Fibroblast of skin of left biceps (primary cell): ENCODE measurements at places on chromosomes 3 and 15.

DNA sequence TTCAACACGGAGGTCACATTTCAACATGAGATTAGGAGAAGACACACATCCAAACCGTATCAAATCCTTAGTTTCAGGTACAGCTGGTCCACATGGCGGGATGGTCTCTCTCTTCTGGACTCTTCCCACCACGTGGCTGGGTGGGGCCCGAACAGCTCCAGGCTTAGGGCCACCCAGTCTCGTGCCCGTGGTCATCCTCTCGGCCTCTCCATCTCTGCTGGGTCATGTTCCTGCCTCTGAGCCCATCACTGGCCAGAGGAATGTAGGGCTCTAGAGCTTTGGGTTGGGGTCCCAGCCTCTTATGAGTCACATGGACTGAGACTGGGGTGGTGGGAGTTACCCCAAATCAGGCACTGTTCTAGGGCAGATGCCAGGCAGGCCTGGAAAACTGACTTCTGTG, 12.2 kb downstream of the SYNM start:
- DNase-seq: no peak

- no peak for DNase-seq
Measured at GRCh38 chr3:141402476-141403171, 34.3 kb downstream of the ZBTB38 start.

- no peak for DNase-seq
Measured at GRCh38 chr3:49198611-49199230, 27.3 kb downstream of the KLHDC8B start.

GRCh38 chr3:2765002-2765579, 345.1 kb downstream of the IL5RA start:
- DNase-seq: no peak

- DNase-seq: no peak
Measured at GRCh38 chr3:126541628-126542339, 16.9 kb downstream of the C3orf22 start.

GRCh38 chr3:132417695-132418411, 551 bp downstream of the DNAJC13 start:
- no peak for DNase-seq

- DNase-seq: peak; percentile 83
Measured at GRCh38 chr3:71504250-71505036, 79.1 kb downstream of the FOXP1 start.

DNA sequence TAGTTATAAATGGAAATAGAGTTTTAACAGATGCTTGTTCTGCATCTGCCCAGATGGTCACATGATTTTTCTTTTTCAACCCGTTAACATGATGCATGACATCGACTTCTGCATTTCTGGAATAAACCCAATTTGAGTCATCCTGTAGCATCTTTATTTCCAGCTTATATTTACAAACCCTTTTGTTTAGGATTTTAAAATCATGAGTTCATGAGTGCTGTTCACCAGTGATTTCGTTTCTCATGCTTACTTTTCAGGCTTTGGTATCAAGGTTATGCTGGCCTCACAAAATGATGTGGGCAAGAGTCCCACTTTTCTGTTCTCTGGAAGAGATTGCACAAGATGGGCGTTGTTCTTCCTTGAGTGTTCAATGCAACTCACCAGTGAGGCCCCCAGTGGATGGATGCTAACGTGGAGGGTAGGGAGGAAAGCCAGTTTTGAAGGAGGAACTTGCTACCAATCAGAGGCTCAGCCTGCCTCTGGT, 5.2 kb downstream of the HRH1 start:
- peak; percentile 80 for DNase-seq

DNA sequence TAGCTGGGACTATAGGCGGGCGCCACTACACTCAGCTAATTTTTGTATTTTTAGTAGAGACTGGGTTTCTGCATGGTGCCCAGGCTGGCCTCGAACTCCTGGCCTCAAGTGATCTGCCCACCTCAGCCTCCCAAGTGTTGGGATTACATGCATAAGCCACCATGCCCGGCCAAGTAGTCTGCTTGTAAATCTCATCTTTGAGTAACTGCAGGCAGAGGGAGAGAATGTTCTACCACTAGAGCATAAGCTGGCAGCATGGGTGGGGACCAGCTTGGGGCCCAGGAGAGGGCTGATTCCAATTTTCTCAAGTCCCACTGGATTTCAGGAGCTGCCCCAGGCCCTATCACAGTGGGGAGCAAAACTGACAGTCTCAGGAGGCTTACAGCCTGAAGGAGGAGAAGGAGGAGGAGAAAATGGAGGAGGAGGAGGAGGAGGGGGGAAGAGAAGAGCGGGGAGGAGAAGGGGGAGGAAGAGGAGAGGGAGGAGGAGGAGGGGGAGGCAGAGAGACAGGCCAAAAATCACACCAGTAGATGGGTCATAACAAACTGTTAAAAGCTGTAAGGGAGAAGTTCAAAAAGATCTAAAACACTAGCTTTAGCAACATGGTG, 229.1 kb upstream of the IGF1R start:
- no peak for DNase-seq

DNA sequence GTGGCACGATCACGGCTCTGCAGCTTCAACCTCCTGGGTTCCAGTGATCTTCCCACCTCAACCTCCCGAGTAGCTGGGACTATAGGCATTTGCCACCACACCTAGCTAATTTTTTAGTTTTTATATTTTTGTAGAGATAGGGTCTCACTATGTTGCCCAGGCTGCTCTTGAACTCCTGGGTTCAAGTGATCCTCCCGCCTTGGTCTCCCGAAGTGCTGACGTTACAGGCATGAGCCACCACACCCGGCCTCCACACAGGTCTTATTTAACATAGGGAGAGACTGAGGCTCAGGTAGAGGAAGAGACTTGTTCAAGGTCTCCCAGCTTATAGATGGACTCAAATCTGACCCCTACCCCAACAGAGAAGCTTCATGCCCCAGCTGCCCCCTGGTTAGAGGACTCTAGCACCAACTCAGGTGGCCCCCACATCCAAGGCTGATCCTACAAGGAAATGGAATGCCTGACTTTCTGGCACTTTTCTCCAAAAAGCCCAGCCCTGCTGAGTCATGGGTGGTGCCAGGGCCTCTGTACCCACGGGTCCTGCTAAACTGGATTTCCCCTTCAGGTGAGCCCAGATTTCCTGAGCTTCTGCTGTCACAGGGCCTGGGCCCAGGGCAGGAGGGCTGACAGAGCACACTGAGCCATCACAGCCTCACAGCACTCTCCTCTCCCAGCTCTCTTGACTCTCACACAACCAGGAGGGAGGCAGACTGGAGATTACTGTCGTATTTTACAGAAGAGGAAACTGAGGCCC, 5.6 kb downstream of the TMEM40 start:
- DNase-seq: no peak

DNA sequence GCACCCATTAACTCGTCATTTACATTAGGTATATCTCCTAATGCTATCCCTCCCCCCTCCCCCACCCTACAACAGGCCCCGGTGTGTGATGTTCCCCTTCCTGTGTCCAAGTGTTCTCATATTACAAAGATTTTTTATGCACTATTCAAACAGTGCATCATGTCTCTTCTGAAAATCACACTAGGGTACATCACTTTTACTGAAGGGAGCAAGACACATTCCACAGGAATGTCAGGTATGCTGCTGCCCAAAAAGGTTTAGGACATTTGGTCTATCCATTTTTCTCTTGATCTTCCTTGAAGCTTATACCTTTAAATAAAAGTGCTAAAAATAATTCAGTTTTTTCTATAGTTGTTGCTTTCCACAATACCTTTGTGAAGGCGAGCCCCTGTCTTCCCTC, 9.2 kb upstream of the EPHA3 start:
- DNase-seq: no peak

- no peak for DNase-seq
Measured at GRCh38 chr15:40454904-40455391, 14.2 kb downstream of the BAHD1 start.

DNA sequence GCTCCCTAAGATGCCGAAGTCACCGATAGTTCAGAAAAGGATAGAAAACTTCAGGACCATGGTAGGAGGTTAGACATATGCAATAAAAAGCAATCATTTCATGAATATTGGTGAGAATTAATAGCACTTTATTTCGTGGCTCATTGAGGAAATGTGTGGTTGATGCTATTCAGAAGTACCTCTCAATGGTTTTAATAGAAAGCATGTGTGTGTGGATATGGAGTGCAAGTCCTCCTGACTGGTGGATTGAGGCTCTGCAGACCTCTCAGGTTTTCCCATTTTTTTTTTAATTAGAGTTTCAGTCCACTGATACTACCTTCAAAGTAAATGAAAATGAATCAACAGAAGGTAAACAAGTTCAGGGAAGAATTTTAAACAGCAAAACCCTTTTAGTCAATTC, 384.3 kb upstream of the RARB start:
- no peak for DNase-seq

DNA sequence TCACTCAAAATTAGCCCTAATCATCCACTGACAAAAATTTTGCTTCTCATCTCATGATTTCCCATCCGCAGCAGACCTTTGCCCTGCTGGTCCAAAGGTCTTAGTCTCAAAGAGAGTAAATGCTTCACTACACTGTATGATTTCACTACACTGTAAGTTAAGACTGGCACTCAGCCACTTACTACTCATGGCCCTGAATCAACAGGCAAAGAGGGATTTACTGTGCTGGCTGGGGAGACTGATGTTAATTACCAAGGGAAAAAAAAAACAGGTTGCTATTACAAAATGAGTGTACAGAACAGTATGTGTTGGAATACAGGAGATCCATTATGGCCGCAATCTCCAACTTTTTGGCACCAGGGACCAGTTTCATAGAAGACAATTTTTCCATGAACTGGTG, 214.8 kb downstream of the ZMAT3 start:
- no peak for DNase-seq

- no peak for DNase-seq
Measured at GRCh38 chr3:46865546-46865945, 2.3 kb upstream of the MYL3 start.

- DNase-seq: no peak
Measured at GRCh38 chr3:32662647-32663046, 22.3 kb upstream of the CNOT10 start.

GRCh38 chr15:31489801-31490646, 163.4 kb downstream of the KLF13 start:
- DNase-seq: no peak

- DNase-seq: no peak
Measured at GRCh38 chr15:91407269-91407889, 307.3 kb downstream of the SV2B start.

DNA sequence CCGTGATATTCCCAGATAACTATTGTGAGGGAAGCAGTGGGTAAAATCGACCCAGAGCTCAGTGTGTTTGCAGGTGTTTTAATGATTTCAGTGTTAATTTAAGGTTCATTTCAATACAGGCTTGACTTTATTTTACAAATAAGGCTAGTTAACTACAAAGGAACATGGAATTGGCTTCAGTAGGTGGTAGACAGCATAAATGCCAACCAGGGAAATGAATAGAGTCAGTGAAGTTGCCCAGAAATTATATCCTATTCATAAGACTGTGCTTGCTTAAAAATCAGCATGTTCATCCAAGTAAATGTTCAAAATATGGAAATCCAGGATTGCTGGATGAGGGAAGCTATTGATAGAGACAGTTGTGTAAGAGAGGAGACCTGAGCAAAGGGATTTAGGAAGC, 66.1 kb downstream of the LARS2 start:
- no peak for DNase-seq

GRCh38 chr3:194572944-194573491, 60.2 kb downstream of the TMEM44 start:
- DNase-seq: no peak

- peak; percentile 43 for DNase-seq
Measured at GRCh38 chr3:175398676-175399075, 539.5 kb downstream of the NAALADL2 start.

DNA sequence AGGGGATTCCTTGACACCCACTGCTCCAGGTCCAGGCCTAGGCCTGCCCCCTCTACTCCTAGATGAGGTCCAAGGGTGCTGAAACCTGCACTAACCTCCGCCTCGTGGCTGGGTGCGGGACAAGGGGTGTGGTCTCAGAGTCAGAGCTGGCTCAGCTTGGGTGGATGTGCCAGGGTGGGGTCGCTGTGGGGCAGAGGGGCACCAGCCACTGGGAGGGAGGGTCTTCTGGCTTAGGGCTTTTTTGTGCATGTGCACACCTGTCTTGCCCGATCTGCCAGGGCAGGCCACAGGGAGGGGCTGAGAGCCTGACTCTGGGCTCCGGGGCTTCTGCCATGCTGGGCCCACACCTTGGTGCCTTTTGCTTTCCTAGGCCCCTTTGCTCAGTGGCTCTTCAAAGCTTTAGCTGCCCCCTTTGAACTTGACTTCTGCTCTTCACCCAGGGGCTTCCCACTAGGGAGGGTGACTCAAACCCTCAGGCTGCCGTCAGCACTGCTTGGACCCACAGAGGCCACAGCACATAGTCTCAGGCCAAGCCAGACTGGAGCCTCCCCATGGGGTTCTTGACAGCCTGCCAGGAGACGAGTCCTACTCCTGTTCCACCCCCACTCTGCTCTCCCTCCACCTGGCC, 73.0 kb downstream of the KLF13 start:
- no peak for DNase-seq

GRCh38 chr3:189204167-189204866, 32.5 kb downstream of the TPRG1 start:
- no peak for DNase-seq

DNA sequence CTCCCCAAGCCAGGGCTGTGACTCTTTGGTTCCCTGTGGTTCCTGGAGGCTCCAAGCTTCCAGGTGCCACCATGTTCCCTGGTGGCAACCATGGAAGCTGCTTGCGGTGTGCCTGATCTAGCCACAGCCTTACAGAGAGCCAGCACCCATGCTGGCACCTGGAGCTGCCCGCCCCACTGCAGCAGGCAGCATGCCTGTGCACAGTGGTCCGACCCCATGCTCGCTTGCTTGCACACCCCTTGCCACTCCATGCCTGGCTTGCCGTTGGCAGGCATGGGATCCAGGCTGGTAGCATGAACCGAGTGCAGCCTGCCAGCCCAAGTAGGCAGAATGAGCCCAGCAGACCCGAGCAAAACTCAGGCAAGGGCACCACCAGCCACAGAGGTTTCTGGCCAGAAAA, 53.9 kb downstream of the SLMAP start:
- DNase-seq: no peak

- no peak for DNase-seq
Measured at GRCh38 chr15:48394970-48395369, 63.7 kb downstream of the DUT start.

- DNase-seq: no peak
Measured at GRCh38 chr15:58627701-58628100, 121.8 kb downstream of the ADAM10 start.

- no peak for DNase-seq
Measured at GRCh38 chr3:164351131-164351530, 727.2 kb downstream of the SI start.

- no peak for DNase-seq
Measured at GRCh38 chr15:86595741-86596140, 516.1 kb downstream of the AGBL1 start.

DNA sequence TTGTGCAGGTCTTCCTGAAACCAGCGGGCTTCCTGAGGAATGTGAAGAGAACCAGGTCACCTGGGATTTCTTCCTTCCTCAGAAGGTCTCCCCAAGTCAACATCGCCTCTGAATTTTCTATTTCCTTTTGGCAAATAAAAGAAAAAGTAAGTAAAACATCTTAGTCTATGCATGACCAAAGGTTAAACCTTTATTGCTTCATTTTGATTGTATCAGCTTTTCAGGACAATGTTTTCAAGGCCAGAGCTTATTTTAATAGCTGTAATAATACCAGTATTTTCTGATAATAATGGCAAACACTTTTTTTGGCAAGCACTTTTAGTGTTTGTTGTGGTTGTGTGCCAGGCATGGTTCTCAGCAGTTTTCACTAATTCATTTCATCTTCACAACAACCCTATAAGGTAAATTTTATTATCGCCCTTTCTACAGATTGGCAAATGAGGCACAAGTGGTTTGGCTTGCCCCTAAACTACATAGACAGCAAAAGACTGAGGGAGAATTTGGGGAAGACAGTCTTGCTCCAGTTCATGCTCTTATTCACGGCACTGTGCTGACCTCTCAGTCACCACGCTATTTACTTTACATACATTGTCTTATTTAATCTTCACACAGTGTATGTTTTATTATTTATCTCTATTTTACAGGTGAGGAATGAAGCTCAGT, 110.4 kb downstream of the RPL22L1 start:
- DNase-seq: no peak
